ENCODE measurements at places on chromosomes 12 and 14. TPM values are rescaled to one million over a fixed set of nuclear protein-coding genes. Genes with fewer than 3 reads are reported as not detected.

B3GNT4 gene
- total RNA-seq: not detected

SLC8A3 gene
- total RNA-seq: not detected

CLEC4A gene
- not detected for total RNA-seq

- DNase-seq: no peak
Measured at GRCh38 chr12:90653040-90653439, 301.9 kb downstream of the CCER1 start.

DNA sequence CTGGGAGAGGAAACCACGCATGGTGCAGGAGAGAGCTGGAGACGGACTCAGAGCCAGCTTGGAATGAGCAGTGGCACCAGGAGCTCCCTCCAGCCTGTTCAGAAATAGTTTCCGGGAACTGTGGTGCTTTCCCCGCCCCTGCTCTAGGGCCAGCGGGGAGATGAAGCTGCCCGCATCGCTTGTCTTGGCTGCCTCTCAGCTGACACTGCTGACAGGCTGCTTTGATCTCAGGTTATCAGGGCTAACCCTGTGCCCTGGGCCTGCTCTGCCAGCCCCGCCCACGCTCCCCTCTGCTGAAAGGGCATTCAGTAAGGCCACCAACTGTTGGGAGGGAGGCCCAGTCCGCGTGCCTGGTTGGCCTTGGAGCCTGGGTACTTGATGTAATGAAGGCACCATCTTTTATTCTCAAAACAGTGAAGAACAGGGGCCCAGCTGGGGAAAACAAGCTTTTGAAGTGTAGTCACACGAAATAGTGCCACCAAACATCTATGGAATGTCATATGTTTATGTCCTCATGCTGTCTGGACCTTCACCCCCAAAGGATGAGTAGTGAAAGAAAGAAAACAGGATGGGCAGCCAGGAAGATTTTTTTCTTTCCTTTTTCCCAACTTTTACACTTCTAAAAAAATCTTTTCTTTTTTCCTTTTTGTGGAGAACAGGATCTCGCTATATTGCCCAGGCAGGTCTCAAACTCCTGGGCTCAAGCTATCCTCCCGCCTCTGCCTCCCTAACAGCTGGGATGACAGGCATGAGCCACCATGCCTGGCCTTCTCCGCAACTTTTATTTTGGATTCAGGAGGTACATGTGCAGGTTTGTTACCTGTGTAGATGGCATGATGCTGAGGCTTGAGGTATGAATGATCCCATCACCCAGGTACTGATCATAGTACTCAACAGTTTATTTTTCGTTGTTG is 115.9 kb upstream of the TBX3 start:
- peak; percentile 45 for DNase-seq

DNA sequence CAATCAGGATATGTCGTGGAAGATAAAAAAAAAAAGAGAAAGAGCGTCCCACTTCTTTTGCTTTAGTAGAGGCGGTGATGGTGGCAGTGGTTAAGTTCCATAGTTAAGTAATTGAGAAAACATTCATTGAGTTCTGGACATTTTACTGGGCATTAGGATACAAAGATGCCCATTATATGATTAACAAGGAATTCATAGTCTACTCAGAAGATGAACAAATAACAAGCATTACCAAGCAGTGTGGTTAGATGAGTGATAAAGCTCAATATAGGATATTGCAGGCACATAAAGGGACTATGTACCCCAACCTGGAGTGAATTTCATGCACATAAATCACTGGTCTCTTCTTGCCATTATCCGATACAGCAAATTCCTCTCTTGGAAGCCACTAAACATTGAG is 53.7 kb downstream of the ALG10B start:
- DNase-seq: no peak

DNA sequence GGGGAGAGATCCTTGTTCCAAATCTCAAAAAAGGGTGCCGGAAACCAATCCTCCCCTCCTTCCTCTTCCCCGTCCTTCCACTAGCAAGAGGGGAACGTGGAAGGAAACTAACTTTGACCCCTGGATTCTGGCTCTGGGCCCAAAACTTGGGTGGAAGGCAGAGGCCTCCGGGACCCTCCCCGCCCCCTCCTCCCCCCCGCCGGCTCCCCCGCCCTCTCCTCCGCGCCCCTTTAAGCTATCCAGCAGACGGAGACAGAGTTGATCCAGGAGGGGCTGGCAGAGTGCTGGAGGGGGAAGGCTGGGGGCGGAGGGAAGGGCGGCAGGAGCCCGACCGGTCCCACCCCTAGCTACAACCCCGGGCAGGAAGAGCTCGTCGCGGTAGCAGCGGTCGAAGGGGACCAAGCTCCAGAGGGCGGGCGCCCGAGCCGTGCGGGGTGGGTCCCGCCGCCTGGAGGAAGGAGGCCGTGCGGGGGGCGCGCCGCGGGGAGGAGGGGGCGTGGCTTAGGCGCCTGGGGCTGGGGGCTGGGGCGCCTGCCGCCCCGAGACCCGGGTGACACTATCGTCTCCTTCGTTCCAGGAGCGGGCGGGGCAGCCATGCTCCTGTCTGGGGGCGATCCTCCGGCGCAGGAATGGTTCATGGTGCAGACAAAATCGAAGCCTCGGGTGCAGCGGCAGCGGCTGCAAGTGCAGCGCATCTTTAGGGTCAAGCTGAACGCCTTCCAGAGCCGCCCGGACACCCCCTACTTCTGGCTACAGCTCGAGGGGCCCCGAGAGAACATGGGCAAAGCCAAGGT is at the start of gene NYNRIN:
NYNRIN (plus strand) TSS at position 351 of the 794 bp plus-strand sequence; CDS start at position 595, 244 bp downstream.
- peak; percentile 91 for DNase-seq

DNA sequence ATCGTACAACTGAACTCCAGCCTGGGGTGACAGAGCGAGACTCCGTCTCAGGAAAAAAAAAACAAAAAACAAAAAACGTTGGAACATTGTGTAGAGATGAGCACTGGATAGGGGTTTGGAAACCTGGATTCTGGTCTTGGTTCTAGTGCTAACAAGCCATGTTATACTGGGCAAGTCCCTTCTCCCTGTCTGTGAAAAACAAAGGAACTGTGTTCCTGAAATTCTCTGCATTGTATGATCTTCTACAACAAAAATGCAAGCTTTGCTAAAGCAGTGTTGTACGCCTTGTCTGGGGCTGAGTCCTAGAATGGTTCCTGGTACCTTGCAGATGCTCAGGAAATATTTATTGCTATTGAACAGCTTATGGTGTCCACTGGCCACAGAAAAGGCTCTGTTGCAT is 13.4 kb downstream of the GPRC5D start:
- no peak for DNase-seq

GRCh38 chr14:65302571-65303189 is 109.8 kb upstream of the FUT8 start:
- DNase-seq: peak; percentile 57

Measured in stomach (tissue), 19 donors.